ENCODE measurements at places on chromosomes 12 and 14.

- no peak for DNase-seq
Measured at GRCh38 chr14:56754921-56755320, 55.4 kb downstream of the OTX2 start.

DNA sequence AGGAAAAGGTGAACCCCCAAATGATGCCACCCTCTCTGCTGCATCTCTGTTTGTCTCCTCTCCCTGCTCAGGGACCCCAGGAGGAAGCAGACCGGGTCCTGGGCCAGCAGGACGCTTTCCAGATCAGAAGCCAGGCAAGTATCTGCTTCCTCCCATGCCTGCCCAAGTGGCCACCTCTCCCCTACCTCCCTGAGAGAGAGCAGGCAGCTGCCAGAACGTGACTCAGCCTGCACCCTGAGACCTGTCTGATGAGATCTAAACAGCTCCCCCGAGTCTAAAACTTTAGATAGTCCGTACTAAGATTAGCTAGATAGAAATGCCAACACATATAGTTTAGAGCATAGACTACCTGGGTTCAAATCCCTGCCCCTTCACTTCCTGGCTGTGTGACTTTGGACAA, 31.2 kb upstream of the OAS1 start:
- no peak for DNase-seq

DNA sequence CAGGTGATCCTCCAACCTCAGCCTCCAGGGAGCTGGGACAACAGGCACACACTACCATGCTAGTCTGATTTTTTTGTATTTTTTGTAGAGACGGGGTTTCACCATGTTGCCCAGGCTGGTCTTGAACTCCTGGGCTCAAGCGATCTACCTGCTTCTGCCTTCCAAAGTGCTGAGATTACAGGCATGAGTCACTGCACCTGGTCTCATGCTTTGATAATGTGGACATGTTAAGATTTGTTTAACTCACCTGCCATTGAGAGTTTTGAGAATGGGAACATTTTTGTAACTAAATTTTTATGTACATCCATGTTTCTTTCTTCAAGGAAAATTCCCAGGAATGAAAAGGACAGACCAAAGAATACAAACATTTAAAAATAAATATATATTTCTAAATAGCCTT, 121.2 kb downstream of the MIPOL1 start:
- DNase-seq = no peak

DNA sequence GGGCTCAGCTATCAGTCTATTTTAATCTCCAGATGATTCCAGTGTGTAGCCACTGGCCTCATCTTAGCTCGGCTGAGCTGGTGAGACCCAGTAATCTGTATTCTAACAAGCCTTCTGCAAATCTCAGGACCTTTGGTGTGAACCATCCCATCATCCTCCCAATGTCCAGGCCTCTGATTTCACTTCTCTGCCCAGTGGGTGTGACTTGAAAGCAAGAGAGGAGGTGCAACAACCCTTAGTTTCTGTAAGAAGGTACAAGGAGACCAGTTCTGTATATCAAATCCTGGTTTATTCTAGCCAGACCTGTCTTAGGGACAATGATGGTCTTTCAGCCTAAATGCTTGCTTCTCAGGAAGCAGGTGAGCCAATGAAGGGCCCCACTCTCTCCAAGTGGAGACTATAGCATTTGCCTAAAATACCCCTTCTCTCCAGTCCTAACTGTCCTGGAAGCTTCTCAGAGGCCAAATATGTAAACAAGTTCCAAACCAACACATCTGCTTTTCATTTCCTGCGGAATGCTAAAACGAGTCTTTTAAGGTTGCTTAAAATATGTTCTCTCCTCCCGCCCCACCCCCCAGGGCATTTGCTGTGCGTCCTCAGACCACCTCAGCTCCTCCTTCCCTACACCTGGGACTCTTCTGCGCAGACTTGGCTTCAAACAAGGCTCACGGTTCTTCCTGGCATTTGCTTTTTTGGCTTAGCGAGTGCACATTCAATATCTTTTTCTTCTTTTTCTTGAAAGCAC, 78.4 kb upstream of the FUT8 start:
- DNase-seq = no peak

GRCh38 chr12:52608826-52609630, 7.8 kb upstream of the KRT72 start:
- DNase-seq = no peak

GRCh38 chr14:28141662-28142061, 624.9 kb upstream of the FOXG1 start:
- DNase-seq = no peak

DNA sequence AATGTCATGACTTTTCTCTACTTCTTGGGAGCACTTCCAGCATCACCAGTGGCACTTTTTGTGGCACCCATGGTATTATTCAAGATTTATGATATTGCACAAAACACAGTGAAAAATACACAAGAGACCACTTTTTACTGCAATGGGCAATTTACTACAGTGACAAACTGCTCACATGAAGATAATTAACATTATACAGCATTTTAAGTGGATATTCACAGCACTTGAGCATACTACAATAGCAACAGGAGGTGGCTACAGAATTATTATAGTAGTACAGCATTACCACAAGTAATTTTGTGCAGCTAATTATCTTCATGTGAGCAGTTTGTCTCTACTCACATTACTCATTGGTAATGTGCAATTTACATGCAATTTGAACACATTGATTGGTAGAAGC, 18.3 kb downstream of the IL26 start:
- no peak for DNase-seq

DNA sequence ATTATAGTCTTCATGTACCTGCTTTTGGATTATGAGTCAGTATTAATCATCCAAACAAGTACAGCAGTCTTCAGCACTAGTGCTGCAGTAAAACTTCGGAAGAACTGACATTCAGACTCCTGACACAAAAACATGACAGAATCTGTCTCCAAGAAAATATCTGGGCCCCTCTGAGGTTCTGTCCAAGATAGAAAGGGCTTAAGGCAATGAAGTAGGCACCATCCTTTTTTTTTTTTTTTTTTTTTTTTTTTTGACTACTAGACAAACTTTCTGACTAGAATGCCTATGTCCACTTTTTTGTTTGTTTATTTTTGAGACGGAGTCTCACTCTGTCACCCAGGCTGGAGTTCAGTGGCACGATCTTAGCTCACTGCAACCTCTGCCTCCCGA, 112.5 kb downstream of the MED13L start:
- no peak for DNase-seq

DNA sequence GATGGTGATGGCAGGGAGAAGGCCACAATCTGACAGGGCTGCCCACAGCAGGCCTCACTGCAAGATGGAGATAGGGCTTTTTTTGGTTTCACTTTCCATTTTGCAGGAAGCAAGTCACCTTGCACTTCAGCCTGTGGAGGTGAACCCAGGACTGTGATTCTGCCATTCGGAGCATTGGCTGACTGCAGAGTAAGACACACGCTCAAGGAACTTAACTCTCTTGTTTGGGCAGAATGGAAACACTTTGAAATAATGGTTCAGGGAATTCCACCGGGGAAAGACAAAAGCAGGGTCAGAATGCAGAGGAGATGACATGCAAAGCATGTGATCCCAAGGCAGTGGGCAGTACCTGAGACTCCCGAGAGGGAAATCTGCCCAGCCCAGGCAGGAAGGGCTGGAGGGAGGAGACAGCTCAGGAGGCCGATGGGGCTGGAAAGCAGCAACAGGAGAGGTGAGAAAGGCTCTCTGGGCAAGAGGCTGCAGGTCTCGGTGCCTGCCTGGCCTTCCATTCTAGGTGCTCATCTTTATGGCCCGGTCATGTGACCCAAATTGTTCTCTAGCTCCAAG, 58.7 kb upstream of the PRMT8 start:
- DNase-seq = no peak

- DNase-seq = no peak
Measured at GRCh38 chr14:101928415-101928841, 35.9 kb upstream of the DYNC1H1 start.

DNA sequence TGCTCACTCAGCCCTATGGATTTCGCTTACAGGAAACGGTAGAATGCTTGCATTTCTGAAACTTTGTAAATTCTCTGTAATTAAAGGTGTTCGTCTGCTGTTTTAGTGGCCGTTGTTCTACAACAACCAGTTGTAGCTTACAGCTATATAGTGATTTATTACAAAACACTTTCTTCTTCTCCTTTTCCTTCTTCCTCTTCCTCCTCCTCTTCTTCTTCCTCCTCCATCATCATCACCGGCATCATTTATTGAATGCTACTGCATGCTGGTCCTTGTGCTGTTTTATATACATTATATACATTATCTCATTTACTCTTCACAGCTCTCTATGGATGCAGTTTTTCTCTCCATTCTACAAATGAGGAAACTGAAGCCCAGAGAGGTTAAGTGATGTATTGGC, 6.4 kb downstream of the ETV6 start:
- DNase-seq = no peak

GRCh38 chr14:55294603-55295002, 23.4 kb downstream of the FBXO34 start:
- DNase-seq = no peak

DNA sequence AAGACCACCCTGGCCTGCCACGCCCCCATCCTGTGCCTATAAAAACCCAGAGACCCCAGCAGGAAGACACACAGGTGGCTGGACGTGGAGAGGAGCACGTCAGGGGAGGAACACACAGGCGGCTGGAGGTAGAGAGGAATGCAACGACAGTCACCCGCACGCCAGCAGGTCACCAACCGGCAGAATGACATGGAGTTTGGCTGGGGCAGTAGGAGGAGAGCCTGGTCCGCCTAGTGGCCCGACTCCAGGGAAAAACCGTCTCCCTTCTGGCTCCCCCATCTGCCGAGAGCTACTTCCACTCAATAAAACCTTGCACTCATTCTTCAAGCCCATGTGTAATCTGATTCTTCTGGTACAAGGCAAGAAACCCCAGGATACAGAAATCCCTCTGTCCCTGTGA, 62.7 kb upstream of the KCNH3 start:
- DNase-seq = no peak

DNA sequence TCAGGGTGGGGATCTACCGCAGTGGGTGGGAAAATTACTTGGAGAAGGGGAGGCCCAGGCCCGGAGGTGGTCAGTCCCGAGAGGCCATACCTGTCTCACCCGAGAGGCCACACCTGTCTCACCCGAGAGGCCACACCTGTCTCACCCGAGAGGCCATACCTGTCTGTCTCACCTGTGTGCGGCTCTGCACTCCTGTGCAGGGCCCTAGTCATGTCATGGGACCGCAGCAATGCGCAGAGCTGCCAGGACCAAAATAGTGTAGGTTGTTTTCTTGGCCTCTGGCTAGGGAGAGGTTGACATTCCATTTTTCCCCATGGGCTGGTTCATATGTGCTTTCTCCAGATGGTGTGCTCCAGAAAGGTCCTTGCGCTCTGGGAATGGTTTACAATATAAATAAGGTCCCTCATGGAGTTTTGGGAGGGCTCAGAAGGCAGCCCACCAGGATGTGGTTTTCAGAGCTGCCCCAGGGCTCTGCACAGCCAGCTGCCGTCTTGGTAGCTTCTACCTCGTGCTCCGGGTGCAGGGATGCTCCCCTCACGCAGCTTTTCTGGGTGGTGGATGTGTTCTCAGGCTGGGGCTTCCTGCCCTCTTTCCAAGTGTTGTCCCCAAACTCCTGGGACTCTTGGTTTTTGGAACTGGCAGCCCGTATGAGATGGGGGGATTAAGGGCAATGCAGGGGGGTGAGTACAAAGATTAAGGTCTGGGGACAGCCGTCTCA, 58.2 kb downstream of the CACNA1C start:
- DNase-seq = no peak

- no peak for DNase-seq
Measured at GRCh38 chr14:98548071-98548686, 723.8 kb downstream of the BCL11B start.

DNA sequence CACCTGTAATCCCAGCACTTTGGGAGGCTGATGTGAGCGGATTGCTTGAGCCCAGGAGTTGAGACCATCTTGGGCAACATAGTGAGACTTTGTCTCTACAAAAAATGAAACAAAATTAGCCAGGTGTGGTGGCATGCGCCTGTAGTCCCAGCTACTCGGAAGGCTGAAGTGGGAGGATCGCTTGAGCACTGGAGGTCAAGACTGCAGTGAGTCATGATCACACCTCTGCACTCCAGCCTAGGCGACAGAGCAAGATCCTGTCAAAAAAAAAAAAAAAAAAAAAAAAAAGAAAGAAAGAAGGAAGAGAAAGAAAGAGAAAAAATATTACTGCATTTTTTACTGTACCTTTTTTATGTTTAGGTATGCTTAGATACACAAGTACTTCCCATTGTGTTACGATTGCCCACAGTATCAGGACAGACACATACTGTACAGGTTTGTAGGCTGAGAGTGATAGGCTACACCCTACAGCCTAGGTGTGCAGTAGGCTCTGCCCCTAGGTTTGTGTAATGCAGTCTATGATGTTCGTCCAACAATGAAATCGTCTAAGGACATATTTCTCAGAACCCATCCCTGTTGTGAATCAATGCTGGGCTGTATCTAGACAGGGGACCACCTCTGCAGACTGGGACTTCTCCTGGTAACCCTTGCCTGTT, 160.4 kb upstream of the PWP1 start:
- no peak for DNase-seq

DNA sequence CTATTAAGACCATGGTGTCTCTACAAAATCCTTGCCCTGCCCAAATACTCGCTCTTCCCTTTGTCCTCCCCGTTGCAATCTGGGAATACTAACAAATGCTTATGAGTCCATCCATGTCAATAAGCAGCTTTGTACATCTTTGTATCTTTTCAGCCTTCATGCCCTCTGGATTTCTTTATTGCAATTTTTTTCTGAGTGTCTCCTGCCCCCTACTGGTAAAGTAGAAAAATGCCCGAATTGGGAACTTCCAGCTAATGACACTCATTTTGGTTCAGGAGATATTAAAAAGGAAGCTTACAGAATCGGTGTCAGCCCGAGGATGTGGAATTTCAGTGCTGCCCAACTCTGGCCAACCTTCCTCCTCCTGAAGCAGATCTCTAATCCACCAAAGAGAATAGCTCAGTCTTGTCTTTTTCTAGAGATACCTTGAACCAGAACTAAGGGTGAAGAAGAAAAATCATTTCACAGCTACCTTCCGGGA, 46.0 kb downstream of the SH2B3 start:
- no peak for DNase-seq

- no peak for DNase-seq
Measured at GRCh38 chr14:95119336-95119735, 38.0 kb downstream of the DICER1 start.

DNA sequence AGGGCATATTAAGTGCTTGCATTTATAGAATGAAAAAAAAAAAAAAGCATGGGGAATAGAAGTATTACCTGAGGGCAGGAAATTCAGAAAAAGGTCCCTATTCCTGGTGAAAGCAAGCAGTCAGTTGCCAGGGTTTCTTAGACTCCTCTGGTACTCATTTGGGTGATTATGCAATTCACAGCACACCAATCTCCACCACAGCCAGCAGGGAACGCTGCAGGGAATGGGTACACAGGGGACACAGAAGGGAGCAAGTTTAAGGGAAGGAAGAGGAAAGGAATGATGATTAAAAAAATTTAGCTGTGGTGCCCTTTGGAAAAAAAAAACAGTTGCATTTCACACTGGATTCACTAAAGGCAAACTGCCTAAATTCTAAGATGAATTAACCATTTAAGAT, 14.2 kb downstream of the BLTP3B start:
- DNase-seq = no peak

- DNase-seq = no peak
Measured at GRCh38 chr12:104873374-104873773, 84.7 kb downstream of the SLC41A2 start.

All from GOT3 (cell line).